ENCODE measurements at places on chromosomes 2 and 18.

DNA sequence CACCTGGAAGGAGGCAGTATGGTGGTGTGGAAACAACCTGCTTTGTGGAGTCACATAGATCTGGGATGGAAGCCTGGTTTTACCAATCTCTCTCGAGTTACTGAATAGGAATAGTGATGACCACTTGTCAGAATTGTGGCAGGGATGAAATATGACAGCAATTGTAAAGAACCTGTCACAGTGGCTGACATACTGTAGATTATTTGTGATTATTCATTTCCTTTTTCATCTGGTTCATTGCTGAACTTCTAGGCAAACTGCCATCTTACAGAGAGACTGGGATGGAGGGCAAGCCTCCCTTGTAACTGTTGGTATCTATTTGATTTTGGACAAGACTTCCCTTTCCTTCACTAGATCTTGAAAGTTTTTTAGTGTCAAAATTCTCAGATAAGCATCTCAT, 42.0 kb downstream of the FMNL2 start:
- no peak for DNase-seq

- DNase-seq: no peak
Observed at GRCh38 chr2:20526708-20527107, 79.8 kb downstream of the RHOB start.

GRCh38 chr18:23365602-23366001, 87.5 kb upstream of the RIOK3 start:
- no peak for DNase-seq

GRCh38 chr2:238099714-238100048, 459 bp upstream of the ESPNL start:
- no peak for DNase-seq

DNA sequence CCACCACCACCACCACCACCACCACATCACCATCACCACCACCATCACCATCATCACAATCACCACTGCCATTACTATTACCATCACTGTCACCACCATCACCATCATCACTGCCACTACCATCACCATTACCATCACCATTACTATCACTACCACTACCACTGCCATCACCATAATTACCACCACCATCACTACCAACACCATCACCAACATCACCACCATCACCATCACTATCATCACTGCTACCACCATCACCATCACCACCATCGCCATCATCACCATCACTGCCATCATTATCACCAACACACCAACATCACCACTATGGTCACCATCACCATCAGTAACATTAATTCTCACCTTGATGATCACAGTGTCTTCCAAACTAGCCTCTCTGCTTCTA, 291.4 kb downstream of the TGIF1 start:
- no peak for DNase-seq

GRCh38 chr2:240439698-240440151, 4.3 kb downstream of the GPC1 start:
- no peak for DNase-seq

DNA sequence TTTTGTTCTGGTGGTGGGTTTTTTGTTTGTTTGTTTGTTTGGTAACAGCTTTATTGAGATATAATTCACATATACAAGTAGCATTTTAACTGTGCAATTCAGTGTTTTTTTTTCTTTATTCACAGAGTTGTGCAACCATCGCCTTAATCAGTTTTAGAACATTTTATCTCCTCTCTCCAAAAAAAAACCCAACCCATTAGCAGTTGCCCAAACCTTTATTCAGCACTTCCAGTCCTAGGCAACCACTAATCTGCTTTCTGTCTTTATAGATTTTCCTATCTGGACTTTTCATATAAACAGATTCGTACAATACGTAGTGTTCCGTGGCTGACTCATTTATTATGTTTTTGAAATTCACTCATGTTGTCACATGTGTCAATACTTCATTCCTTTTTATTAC, 38.7 kb downstream of the CCDC138 start:
- DNase-seq: no peak

DNA sequence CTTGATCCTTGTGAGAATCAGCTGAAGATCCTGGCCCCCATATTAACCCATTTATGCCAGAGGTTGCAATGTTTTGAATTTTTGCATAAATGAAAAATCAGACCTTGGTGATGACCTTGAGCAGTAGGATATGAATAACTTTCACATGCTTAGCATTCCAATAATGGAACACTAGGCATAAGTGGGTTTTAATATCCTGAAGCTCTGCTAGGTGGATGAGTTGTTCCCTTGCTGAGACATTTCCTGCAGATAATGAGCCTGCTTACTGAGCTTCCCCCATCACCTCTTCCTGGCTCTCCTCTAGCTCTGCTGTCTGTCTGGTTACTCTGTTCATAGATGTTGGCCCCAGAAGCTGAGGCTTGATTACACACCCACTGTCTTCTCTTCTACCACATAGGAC, 25.5 kb upstream of the SEC11C start:
- DNase-seq: no peak

GRCh38 chr2:113156278-113157117, 17.3 kb upstream of the PSD4 start:
- DNase-seq: no peak

DNA sequence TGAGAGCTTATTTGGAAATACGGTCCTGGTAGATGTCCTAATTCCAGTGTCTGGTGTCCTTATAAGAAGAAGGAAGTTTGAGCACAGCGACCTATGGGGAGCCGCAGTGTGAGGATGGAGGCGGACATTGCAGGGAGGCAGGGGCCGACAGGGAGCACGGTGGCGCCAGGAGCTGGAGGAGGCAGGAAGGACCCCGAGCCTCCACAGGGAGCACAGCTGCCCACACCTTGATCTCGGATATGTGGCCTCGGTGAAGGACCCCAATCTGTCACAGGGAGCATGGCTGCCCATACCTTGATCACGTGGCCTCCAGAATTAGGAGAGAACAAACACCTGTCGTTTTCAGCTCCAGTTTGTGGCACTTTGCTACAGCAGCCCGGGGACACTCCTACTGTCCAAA, 461.6 kb upstream of the SALL3 start:
- no peak for DNase-seq

DNA sequence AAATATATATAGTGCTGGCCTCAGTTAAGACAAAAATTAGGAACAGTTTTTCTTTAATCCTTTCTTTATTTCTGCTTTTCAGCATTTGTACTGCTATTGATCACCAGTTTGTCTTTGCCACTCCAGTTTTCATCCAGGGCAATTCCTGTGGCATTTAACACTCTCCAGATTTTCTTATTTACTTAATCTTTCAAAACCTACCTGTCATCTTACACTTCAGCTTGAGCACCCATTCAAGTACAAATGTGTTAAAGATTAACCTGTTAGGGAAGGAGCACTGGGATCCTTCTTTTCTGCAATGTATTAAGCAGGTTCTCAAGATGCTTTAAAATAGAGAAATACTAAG, 101.8 kb upstream of the SCN1A start:
- DNase-seq: no peak

DNA sequence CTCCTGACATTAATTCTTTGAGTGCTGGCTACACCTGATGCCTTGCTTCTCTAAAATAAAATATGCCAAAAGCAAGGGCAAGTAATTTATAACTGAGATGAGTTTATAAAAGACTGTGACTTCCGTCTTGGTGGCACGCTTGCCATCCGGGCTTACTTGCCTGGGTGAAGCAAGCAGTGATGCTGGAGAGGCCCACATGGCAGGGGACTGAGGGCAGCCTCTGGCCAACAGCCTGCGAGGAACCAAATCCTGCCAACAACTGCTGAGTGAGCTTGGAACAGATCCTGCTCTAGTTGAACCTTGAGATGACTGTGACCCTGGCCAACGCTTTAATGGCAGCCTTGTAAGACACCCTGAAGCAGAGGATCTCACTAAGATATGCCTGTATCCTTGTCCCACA, 96.1 kb upstream of the CAPN13 start:
- no peak for DNase-seq

DNA sequence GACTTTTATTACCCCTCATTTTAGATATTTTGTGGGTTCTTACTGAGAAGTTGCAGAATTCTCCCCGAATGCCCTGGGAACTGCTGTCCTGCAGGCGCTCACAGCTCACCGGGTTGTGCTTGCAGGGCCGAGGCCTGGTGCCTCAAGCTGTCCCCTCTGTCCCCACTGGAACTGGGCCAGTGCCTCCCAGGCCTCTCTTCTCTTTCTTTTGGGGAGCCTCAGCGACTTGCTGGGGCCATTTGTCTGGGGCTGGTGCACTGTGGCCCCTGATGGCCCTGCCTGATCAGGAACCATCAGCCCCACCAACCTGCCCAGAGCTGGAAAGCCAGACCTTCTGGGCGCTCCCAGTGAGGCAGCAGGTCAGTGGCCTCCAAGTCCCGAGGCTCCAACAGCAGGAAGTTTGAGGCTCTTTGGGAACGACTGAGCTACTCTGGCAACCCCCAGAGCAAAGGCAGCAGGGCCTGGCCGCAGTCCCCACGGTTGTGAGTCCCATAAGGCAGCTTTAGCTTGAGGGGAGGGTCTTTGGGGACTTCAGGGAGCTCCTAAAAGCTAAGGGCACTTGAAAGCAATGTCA, 14.7 kb upstream of the NEU4 start:
- no peak for DNase-seq

DNA sequence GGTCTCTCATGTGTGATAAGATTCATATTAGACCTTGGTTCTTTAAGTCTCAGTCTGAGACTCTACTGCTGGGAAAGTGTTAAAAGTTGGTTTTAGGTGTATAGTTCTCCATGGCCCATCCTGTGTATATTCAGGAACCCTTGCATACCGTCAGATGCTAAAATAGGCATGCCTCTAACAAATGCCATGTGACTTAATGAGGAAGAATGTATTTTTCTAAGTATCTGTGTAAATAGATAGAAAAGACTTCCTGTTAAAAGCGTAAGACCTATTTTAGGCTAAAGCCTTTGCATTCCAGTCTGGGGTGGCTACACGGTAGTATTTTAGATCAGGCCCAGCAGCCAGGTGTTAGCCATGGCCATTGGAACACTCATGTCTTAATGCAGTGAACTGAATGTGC, 73.3 kb downstream of the RHBDD1 start:
- DNase-seq: no peak

- peak; percentile 79 for DNase-seq
Observed at GRCh38 chr18:3664563-3665178, 214.7 kb downstream of the TGIF1 start.

- peak; percentile 85 for DNase-seq
Observed at GRCh38 chr18:12839526-12840196, 44.4 kb downstream of the PTPN2 start.

DNA sequence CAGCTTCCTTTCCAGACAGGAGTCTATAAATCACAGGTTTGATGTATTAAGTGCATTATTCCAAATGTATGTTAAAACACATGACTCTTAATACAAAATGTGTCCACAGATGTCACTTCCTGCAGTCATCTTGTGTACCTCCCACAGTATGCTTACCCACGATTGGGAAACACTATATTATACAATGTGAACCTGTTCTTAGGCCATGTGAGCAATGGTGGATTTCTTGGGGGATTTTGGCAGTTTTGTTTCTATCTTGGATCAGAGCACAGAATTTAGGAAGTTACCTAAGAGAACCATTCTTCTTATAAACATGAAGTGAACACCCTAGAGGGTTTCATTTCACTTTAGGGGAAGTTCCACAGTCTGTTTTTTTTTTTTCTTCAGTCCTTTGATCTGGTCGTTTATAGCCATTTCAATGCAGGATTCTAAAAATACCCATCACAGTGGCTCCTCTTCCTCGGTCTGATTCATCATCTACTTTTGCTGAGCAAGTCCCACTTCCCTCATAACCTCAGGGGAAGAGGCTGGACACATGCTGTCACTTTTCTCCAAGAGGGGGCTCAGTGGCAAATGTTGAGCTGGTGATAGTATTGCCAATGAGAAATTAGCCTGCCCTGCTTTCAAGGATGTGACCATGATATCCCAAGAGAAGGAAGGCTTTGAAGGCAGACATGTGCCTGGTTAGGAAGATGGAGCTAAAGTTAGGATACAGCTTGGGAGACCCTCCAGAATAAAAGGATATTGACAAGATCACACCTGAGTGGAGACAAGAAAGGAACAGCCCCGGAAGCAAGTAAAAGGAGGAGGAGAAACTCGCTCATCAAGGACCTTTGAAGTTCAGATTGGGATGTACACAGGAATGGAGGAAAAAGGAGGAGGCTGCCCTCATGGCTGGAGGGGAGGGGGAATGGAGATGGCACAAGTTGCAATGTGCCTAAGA, 22.6 kb downstream of the PLEK start:
- DNase-seq: peak; percentile 43

DNA sequence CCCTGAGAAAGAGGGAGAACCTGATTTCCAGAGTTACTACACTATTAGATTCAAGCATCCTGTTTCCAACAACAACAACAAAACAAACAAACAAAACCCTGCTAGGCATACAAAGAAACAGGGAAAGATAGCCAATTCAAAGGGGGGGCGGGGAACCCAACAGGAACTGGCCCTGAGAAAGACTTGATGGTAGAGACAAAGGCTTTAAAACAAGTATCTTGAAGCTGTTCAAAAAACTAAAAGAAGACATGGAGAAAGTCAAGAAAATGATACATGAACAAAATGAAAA, 147.1 kb downstream of the THADA start:
- no peak for DNase-seq

- no peak for DNase-seq
Observed at GRCh38 chr2:44498551-44498950, 136.8 kb downstream of the CAMKMT start.

DNA sequence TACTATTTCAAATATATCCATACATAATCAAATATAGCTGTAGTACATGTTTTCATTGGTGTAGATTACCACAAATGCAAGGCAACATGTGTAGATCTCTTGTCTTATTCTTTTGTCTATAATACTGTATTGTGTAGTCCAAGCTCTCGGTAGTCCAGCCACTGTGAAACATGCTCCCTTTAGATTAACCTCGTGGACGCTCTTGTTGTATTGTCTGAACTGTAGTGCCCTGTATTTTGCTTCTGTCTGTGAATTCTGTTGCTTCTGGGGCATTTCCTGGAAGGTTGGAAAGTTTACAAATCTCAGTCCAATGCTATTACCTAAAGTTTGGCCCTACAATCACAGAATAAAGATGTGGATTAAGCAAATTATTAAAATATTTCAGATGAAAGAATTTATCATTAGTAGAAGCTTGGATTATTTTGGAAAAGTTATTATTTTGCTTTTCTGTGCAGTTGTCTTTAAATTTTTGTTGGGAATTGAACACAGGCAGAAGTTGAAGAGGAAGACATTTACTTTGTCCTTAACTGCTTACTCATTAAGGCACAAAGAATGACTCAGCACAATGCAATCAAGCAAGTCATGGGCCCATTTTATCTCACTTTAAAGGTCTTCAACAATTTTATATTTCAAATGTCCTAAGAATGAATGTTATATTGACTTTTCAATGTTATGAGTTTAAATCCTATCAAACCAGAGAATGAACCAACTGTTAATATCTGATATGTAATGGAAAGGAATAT, 103.4 kb upstream of the CAVIN2 start:
- no peak for DNase-seq

GRCh38 chr18:41906528-41907146, 48.4 kb upstream of the PIK3C3 start:
- peak; percentile 41 for DNase-seq
